ENCODE measurements at places on chromosomes 16 and 17. TPM values are rescaled to one million over a fixed set of nuclear protein-coding genes. Genes with fewer than 3 reads are reported as not detected.

Gene PRAC1
- total RNA-seq, result 56.7 TPM

Gene WNT9B
- 1.5 TPM for total RNA-seq

Gene ITGAX
- total RNA-seq, result 2.0 TPM

Gene ATP6V0C
- 114 TPM for total RNA-seq

Gene CACNG5
- total RNA-seq, result not detected

Gene FOXJ1
- total RNA-seq, result 11.2 TPM

DNA sequence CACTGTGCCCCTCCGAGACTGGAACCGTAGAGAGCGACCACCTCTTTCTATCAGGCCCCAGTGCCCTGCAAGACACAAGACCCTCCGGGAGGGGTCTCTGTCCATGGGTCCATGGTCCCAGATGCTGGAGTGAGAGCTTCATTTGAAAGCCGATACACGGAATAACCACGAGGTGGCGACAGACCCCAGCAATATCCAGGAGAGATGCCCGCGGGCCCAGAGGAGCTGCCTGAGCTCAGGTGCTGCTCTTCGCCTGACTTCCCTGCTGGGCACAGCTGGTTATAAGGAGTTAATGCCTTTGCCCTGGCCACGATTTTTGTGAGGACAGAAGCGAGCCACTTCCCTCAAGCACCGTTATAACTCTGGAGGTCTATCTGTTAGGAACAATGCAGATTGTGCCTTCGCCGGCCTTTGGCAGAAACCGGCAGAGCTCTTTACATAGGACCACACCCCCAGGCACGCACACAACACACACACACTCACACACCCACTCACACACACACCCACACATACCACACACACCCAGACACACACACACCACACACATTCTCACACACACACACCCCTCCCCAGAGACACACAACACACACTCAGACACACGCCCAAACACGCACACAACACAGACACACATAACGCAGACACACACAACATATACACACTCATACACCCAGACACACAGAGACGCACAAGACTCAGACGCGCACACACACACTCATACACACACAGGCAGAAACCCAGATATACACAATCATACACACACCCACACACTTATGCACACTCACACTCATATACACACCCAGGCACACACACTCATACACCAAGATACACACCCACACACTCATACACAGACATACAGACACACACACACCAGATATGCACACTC, 436.4 kb downstream of the SOX9 start:
- peak; percentile 65 for DNase-seq

GRCh38 chr16:5020551-5020950, 13.2 kb downstream of the NAGPA start:
- DNase-seq, result no peak

DNA sequence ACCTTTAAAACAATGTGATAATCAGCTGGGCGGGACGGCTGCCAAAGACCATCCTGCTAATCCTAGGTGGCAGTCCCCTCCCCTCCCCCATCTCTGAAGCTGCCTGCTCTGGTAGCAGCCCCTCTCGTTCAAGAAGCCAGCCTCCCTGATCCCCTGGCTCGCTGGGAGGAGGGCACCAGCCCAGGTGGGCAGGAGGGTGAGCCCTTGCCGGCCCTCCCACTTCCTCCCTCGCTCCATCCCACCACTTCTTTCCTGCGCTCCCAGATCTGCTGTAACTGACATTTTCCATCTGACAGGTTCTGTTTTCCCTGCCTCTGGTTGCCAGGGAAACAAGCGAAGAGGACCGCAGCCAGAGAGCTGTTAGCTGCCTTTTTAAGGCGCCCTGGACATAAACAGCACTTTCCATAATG, 155.7 kb upstream of the TNRC6C start:
- DNase-seq, result no peak

GRCh38 chr16:52727441-52727840, 180.5 kb upstream of the TOX3 start:
- DNase-seq, result no peak
